ENCODE measurements at places on chromosomes 5 and 9.

- DNase-seq = no peak
Measured at GRCh38 chr5:124460642-124461041, 285.8 kb downstream of the ZNF608 start.

GRCh38 chr9:89495824-89496560, 1.9 kb downstream of the SEMA4D start:
- no peak for DNase-seq

DNA sequence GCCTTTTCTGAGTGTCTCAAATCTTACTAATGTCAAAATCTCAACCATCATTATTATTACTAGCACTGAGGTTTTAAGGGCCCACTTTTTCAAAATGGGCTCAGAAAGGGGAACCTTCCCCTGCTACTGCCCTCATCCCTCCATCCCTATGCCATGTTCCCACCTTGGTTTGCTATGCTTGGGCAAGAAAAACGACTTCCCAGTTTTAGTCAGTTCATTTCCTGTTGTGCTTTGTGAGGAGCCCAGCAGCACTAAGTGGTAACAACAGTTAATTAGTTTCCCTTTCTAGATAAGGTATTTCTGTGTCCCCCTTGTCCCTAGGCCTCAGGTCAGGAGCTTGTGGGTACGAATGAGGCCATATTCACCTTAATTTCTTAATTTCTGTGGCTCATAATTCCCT, 595.2 kb downstream of the RAB3C start:
- DNase-seq = no peak

DNA sequence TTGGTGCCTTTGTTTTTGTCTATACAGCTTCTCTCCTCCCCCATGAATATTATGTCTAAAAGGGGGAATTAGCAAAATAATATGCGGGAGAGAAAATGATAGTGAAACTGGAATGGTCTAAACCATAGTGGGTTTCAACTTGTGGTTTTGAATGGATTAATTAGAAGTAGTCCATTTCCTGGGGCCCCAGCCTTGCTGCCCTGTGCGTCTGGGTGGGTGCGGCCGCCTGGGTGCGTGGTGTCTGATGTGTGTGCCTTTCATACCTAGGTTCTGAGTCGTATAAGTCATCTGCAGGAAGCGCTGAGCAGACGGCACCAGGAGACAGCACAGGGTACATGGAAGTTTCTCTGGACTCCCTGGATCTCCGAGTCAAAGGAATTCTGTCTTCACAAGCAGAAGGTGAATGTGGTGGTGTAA, 120.0 kb upstream of the CACNA1B start:
- no peak for DNase-seq

DNA sequence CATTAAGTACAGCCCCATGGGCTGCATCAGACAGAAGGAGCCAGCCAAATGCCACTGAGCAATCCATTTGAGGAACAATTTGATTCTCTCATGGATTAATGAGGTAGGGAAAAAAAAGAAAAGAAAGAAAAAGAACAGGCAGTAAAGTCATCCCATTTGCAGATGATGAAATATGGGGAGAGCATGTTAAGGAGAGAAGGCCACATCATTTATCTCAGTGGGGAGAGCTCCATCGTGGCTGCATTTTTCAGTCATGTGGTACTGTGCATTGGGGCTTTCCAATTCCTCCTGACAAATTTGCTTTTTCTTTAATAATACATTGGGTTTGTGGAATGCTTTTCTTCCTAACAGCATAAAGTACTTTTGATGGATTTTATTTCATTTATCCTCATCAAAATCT, 375.2 kb upstream of the TLE4 start:
- DNase-seq = no peak
